Stimulated activated CD4-positive, alpha-beta T cell treated with anti-CD3 and anti-CD28 coated beads, Interleukin-12 subunit alpha, Interleukin-12 subunit beta, amount 100 ng/mL, for 4 hours (primary cell): ENCODE measurements at places on chromosomes 12 and 14.

DNA sequence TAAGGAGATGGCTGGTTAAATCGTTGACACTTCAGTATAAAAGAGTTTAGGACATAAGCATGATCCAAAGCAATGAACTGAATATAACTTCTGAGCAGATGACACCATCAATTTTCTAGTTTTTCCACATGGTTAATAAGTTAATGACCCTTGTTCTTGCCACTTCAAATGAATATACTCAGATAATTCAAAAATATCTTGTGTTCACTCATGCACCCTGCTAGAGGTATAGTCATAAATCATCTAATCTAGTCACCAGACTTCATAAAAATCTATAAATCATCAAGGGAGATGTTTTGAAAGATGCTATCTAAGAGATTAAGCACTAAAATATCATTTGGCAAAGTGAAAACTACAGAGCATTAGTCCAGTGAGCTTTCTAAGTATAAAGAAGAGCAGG is 131.9 kb downstream of the MDGA2 start:
- DNase-seq: no peak

- DNase-seq: no peak
Measured at GRCh38 chr14:62329427-62329826, 567.2 kb downstream of the SNAPC1 start.

DNA sequence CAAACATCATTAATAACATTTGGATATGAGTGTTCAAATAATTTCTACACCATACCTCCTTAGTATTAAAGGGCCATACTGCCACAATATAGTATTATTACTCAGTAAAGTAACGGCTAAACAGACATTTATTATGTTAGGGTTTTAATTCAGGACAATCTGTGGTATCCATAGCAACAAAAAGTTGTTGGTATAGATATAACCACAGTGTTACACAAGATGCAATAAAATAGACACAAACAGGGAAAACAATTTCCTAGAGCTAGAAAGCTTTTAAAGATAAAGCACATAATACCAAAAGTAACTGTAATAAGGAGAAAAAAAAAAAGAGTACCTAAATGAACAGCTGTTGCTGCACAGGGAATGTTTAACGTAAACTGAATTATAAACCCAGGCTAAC is 16.1 kb downstream of the CNIH1 start:
- no peak for DNase-seq

DNA sequence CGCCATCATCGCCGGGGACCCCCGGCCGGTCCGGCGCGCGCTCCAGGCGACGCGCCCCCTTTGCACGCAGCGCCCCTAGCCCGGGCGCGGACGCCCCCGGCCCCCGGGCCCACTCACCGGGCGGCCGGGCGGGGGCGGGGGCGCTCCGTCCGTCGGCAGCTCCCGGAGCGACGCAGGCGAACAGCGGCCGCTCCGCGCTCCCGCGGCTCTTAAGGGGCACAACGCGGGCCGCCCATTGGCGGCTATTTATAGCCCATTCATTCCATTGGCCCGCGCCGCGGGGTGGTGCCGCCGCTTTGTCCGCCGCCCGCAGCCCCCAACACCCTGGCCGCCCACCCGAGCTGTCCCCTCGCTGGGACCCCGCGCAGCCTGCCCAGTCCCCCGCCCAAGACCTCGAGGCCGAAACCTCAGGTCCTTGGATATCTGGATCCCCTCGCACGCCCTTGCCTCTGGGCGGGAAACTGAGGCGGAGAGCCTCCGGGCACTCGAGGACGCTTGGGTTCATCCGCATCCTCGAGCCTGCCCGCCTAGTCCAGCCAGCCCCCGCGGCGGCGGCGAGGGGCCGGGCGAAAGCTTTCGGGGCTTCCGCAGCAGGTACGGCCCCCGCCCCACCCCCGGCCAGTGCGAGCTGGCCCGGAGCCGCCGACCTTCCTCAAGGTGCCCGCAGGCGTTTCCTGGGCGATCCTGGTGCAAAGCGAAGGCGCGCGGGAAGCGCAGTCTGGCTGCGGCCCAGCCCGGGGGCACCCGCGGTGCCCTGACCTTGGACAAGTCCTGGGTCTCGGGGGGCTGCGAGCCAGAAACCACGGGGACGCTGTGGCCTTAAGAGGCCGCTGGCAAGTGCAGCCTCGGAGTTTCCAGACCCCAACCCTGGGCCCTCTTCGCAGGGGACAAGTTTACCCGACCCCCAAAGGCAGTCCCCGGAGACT is at the start of gene CKB:
CKB (minus strand) TSS at position 182 of the 926 bp plus-strand sequence. CDS start 337 bp downstream, outside the sequence.
- DNase-seq: no peak

DNA sequence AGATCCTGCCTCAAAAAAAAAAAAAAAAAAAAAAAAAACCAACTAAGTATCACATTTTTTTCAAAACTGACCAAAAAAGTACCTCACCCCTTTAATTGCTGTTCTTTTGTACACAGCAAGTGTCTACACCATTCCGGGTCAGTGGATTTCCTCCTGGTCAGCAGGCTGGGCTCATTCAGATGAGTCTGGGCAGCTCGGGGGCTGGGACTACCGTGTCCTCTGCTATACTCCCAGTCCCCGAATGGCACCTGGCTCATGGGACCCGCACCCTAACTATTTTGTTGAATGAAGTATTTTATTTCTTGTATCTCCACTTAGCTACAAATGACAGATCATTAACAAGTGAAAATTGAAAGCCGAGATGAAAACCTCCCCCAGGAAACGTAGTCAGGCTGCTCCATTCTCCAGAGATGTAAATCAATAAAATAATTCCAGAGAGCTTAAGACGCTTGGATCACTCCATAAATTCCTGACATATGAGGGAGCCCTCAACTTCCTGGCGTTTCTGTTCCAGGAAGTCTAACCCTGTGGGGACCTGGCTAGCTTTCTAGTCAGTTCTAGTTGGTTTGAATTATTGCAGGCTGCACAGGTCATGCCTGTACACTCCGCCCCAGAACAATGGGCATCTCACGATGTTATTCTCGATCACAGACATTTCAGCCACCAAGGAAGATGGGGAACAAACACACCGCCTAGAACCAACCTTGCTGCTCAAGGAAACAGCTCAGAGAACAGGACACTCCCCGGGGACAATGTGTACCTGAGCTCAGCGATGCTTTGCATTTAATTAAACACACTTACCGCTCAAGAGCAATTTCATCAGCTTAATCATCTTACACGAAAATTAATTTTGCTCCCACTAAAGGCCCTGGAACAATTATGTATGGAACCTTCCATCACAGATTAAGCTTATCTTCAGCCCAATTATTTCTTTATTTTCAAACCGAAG is 76.3 kb downstream of the RIMBP2 start:
- no peak for DNase-seq
